ENCODE measurements at places on chromosomes 1 and 21.

GRCh38 chr1:19648689-19649088 lies 4.6 kb downstream of the NBL1 start:
- no peak for DNase-seq

DNA sequence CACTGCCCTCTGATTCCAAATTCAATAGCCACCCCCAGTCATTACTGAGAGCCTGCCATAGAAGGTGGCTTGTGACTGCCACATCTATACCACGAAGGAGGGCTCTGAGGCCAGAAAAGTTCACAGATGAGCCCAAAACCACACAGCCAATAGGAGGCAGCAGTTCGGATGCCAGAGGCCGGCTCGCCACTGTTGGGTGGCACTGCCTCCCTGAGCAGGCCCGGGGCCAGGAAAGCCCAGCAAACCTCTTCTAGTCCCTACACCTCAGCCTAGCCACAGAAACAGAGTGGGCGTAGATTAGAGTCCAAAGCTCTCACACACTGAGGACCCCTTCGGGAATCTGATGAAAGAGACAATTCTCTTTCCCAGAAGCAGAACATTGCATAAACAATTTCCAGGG lies 5.9 kb upstream of the CAMK2N1 start:
- no peak for DNase-seq

GRCh38 chr21:44735821-44736220 lies 24.4 kb upstream of the TSPEAR start:
- no peak for DNase-seq

DNA sequence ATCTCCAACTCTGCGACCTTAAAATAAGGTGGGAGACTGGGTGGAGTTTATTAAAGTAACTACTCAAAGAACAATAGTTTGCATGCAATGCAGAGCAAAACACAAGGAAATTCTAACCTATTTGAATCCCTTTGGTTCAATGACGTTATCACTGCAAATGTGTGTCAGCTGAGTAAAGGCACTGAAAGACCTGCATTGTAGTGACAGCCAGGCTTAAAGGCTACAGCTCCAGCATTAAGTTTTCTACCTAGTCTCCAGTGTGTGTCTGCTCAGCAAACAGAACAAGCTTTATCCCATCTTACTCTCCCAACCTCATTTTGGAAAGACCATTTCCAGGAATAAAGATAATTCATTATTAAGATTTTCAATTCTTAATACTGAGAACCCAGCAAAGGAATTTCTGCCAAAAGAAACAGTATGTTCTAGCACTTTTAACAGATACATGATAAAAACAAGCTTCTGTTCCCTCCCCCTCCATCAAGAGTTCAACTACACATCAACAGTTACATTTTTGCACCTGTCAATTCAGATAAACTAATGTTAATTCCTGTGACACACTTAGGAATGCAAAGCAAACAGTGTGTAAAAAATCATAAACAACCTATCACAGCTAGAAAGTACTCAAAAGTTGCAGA lies 14.2 kb downstream of the PTP4A2 start:
- DNase-seq = no peak

GRCh38 chr1:5611851-5612250 lies 380.4 kb downstream of the NPHP4 start:
- DNase-seq = no peak

- DNase-seq = no peak
These were observed 15.2 kb downstream of the ITPKB start for GRCh38 chr1:226723657-226724532.

DNA sequence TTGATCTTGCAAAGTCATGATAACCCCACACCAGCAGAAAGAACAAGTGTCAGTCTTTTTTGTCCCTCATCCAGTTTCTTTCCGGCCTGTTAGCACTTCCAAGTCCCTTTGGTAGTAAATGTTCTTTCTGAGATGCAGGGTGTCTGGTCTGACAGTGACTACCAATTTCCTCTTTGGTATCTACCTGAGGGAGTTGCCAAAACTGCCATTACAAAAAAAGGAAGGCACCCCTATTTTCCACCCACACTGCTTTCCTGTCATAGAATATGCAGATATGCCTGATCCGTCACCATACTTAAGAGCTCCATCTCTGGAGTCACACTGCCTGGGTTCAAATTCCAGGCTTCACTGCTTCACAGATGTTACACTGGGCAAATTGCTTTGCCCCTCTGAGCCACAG lies 72.4 kb downstream of the ZNF281 start:
- DNase-seq = no peak

- no peak for DNase-seq
These were observed 21.9 kb downstream of the MAP7D1 start for GRCh38 chr1:36177589-36178431.

- DNase-seq = no peak
These were observed 10.0 kb downstream of the C1orf198 start for GRCh38 chr1:230858236-230858820.

DNA sequence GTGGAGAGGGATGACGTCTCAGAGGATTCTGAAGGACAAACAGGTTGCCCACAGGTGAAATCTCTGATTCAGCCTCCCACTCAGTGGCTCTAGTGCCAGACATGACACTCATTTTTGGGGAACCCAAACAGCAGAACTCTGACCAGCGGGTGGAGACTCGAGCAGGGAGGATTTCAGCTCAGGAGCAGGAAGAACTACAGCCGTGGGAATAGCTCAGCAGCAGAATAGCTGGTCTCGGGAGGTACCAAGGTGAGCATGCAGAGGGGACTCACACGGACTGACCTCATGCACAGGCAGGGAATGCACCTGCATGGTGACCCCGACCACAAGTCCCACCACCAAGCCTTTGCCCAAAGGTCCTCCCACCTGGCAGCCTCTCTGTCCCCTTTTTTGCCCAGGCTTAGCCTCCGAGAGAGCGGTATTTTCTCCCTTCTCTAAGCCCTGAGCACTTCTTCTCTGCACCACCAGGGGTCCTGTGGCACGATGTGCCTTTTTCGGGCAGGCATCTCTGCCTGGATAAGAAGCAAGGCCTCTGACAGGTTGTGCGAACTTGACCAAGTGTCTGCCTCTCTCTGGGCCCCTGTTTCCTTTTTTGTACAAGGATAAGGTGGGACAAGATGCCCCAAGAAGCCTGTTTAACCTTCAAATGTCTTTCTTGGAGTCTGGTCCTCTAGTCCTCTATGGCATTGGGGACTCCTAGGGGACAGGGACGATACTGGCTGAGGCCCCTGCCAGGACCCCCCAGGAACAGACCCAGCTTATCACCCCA lies 8.8 kb upstream of the FGR start:
- no peak for DNase-seq

DNA sequence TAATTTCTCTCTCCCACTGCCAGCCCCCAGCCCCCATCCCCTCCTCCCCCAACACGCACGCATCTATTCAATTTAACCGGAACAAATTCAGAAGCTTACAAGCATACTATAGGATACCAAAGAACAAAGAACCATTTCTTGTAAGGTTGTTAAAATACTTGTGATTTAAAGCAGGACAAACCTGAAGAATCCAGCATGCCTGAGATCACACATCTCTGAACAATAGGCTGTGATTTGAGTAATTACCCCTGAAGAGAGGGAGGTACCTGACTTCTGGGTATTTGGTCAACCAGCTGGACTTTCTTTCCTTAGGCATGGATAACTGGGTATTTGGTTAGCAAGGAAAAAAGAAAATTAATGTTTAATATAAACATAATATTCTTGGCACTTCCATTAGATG lies 105.1 kb downstream of the NMNAT2 start:
- no peak for DNase-seq

DNA sequence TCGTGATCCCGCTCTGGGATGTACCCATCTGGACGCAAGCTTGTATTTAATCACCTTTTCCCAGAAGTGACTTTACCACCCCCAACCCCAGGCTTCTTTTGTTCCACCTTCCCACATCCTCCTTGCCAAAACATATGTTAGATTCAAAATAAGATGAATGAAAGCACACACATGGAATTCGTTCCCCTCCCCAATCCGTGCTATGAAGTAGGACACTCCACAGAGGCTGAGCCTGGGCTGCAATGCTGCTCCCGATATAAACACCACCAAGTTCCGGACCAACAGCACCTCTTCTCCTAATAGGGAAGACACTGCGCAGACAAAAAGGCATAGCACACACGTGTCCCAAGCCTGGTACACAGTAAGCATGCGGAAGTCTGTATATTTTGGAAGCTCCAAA lies 86.1 kb downstream of the CLSTN1 start:
- no peak for DNase-seq

DNA sequence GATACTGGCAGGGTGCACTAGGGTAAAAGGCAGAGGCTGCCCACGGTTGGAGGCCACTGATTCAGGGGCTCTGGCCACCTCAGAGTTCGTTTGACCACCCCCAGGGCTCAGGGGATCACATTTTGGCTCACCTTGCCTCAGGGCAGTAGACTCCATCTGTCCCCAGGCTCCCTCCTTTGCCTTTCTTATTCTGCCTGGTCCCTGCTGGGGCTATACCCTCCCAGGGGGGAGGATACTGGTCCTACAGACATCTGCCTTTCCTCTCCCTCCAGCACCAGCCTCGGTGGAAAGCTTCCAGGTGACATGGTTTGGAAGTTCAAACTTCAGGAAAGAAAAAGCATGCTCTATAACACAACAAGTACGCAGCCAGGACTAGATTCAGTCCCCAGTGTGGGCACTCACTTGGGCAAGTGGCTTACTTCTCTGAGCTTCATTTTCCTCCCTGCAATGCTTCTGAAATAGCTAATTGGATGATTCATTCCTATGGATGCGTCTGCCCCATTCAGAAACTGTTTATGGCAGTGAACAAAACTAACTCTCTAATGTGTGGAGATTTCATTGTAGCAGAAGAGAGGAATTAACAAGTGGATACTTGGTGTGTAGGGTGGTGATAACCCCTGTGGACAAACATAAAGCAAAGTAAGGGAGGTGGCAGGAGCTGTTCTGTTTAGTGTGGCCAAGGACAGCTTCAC lies 154.8 kb downstream of the TRABD2B start:
- DNase-seq = no peak

- DNase-seq = no peak
These were observed 216.6 kb upstream of the CSF3R start for GRCh38 chr1:36699113-36699911.

DNA sequence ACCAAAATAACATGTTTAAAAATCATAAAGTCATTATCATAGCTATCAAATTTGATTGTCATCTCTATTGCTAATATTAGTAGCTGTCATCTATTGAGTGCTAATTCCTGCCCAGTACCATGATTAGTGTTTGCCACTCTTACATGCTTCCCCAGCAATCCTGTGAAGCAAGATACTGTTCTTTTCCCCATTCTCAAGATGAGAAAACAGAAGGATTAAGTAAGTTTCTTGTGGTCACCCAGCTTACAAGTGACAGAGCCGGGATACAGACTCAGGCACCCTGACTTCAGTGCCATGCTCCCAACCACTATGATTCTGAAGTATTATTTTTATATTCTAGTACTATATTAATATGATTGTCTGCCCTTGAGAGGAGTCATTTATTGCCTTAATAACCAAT lies 36.5 kb downstream of the LRRC8C start:
- no peak for DNase-seq

DNA sequence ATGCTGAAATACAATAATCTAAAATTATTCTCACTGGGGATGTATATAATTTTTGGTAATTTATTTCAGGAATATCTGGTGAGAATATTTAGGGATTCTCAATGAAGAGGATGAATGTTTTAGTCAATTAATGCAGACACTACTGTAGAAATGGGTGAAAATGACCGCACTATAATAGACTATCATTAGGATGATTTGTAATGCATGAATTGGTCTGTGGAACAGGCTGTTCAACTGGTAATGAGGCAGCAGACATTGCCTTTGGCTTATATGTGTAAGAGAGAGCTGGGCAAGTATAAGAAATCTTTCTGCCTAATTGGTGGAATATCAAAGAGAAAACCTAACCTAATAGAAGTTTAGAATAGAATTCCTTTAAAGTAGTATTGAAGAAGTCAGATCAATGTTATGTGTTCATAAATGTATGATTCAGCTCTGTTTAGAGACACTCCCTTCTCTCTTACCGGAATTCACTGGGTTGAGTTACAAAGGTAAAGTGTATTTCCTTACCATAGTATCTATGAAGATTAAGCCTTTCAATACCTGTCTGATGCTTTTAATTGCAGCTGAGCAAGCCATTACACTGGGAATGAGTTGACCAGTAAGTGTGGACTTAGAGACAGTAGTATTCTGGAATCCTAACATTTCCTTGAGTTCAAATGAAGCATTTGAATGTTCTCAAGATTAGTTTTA lies 274.5 kb downstream of the S1PR1 start:
- no peak for DNase-seq

- DNase-seq = no peak
These were observed 1327.9 kb downstream of the BRINP3 start for GRCh38 chr1:189149547-189150375.

DNA sequence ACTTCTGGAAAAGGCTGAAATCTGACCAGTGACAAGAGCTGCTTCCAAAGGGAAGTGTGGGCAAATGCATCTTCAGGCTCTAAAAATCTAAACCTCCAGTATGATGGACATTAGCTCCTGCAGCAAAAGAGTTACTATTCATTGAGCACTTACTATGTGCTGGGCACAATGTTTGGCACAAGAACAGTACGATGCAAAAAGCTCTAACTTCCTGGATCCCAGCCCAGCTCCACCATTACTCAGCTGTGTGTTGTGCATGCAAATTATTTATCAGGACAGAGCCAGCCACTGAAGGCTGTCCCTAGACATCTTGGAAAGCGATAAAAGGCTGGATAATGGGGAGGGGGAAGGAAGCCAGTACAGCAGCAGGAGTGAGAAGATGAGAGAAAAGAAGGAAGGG lies 143.5 kb downstream of the ELAVL4 start:
- DNase-seq = no peak

GRCh38 chr1:119797162-119797561 lies 14.1 kb downstream of the REG4 start:
- no peak for DNase-seq

DNA sequence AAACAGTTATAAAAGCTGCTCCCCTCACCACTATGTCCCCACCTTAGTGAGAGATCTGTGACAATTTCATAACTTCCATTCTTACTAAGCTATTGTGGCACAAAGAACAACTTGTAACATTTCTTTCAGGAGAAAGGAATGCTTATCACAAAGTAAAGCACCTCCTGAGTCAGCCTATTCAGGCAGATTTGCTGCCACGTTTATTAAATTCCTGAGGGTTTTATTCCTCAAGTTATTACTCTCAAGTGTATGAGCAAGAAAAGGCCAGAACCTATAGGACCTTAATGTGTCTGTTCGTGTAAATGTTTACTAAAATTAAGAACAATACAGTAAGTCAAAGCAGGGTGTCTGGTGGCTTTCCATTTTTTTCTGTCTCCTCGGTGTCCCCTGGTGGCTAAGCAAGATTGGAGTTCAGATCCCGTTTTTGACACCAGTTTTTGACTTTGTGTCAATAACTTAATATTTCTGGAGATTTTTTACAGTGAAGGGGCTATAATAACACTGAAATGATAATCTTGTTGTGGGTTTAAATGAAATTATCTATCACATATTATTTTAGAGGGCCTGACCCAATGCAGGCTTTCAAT lies 1539.6 kb downstream of the BRINP3 start:
- no peak for DNase-seq

- no peak for DNase-seq
These were observed 22.0 kb downstream of the LRRC42 start for GRCh38 chr1:53968125-53968513.

DNA sequence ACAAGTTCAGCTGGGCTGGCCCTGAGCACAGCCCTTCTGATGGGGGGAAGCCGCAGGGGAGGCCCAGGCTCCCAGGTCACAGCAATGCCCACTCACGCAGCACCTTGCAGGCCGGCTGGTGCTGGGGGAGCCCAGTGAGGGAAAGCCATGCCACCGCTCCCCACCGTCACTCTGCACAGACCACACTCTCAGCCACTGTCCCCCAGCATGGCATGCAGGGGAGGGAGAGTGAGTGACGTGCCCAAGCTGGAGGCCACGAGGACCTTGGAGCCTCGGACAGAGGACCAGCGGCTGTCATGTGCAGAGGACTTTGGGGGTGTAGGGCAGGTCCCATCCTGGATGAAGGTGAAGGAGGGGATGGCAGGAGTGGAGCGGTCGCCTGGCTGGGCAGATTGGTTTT lies 25.1 kb downstream of the SLC45A1 start:
- no peak for DNase-seq
